ENCODE measurements at places on chromosomes 16 and 17.
A peak's percentile ranks its signal among the peaks of the same experiment; 100 is the strongest.

GRCh38 chr17:30506481-30506880 is 29.3 kb downstream of the GOSR1 start:
- no peak for DNase-seq

- DNase-seq: peak; percentile 11
Observed at GRCh38 chr17:5582209-5583185, 1.8 kb downstream of the NLRP1 start.

DNA sequence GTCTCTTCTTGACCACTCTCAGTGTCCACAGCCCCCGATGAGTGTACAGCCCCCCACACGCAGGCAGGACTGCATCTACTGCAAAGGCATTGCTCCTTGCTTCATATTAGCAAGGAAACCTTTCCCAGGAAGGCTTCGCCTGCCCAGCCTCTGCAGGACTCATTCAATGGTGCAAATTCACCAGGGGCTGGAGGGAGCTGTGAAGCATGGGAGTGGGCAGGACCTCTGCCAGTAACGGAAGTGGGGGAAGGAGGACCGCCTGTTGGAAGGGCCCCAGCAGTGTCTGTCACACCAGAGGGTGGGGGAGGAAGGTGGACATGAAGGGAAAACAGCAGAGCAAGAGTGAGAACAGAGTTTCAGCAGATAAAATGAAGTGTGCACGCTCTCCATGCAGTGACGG is 2.5 kb downstream of the SPATA33 start:
- no peak for DNase-seq

DNA sequence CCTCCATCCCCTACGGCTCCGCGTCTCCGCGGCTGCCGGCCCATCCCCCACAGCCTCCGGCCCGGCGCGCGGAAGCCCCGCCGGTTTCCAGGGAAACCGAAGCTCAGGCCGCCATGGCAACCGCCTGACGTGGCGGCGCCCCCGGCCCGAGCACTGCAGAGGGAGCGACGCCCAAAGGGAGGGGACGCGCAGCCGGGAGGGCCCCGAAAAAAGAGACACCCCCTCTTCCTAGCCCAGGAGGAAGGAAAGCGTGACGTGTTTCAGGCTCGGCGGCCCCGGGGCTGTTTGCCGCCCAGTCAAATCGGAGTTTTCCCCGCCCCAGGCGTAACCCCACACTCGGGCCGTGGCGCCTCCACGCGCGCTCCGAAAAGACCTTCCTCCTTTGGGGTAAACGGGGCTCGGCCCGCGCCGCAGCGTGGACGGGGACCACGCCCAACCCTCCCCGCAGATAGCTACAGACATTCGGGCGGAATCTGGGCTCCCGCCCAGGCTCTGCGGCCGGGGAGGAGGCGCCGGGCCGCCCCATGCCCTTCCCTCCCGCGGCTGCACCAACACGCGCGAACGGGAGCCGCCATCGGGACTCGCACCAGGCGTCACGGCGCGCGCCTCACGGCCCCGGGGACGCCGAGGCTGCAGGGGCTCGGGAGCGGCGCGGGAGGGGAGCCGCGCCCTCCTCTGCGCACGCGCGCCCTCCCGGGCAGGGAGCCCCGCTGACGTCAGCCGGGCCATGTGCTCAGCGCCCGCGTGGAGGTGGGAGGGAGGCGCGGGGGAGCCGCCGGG is 7.5 kb downstream of the MNT start:
- peak; percentile 93 for DNase-seq

DNA sequence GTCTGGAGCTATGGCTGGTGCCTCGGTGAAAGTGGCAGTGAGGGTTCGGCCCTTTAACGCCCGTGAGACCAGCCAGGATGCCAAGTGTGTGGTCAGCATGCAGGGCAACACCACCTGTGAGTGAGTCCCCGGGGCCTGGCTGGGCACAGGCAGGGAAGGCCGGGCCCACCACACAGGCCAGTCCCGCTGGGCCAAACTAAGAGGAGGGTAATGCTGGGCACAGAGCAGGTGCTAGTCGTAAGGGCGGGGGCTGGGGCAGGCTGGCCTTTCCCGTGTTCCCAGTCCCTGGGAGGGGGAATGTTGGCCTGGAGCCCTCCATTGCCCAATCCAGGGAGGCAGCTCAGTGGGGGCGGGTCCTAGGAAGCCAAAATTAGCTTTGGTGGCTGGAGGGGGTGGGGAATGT is 2.5 kb downstream of the KIF1C start:
- DNase-seq: no peak

DNA sequence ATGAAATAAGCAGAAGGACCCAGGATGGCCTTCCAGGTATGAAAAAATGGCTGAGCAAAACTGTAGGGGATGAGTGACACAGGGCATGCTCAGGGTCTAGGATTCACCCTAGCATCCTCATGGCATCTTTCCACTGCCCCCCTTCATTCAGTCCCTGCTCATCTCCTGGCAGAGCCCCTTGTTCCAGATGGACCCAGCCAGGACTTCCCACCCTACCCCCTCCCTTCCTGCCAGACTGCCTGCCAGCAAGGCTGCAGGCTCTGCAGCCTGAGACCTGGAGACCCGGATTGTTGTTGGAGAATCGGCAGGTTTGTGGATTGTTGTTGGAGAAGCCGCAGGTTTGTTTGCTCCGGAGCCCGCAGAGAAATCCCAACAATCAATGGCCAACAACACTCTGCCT is 6.6 kb downstream of the SEZ6 start:
- no peak for DNase-seq

DNA sequence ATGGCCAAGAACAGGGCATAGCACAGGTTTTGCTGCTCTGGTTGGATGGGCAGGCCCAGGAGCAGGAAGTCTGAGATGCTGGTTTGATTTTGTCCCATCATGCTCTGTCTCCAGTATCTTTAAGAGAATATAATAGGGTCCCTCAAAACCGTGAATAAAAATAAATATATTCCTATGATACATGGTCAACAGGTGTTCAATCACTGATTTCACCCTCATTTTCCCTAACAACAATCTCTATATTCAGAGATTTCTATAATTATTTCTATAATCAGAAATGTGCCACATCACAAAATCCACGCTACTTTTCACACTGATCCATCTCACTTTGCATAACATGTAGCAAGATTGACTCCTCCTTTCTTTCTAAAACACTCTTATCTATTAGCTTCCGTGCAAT is at the start of gene OR1E2:
Gene OR1E2 (minus strand): TSS at position 101 of the 400 bp plus-strand sequence. CDS start 0 bp downstream, at position 101.
- no peak for DNase-seq

GRCh38 chr17:4854111-4854681 is 21.1 kb downstream of the MINK1 start:
- peak; percentile 44 for DNase-seq

GRCh38 chr17:80512233-80512632 is 32.4 kb upstream of the RPTOR start:
- peak; percentile 96 for DNase-seq

GRCh38 chr17:43372273-43372911 is 26.4 kb upstream of the ARL4D start:
- no peak for DNase-seq

DNA sequence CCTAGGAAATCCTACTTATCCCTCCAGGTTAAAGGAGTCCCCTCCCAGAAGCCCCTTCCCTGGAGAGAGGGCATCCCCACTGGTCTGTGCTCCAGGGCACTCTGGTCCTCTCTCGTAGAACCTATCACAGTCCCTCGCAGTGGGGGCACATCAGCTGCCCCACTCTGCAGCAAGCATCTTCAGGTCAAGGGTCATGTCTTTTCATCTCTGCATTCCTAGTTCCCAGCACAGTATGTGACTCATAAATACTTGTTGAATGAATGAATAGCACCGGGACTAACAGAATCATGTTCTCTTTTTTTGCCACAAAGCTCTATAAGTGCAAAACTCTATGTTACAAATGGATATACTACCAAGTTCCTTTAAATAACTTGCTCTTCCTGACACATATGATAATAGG is 36.0 kb downstream of the RNF157 start:
- DNase-seq: peak; percentile 91

- DNase-seq: no peak
Observed at GRCh38 chr17:19382531-19383444, 4.2 kb downstream of the MFAP4 start.

GRCh38 chr17:5780476-5780875 is 196.2 kb upstream of the NLRP1 start:
- DNase-seq: peak; percentile 88

GRCh38 chr16:21952040-21952792 is 945 bp upstream of the UQCRC2 start:
- peak; percentile 74 for DNase-seq

- peak; percentile 63 for DNase-seq
Observed at GRCh38 chr16:19898924-19899604, 14.4 kb upstream of the GPRC5B start.

- DNase-seq: no peak
Observed at GRCh38 chr16:79317521-79317920, 283.0 kb downstream of the MAF start.

DNA sequence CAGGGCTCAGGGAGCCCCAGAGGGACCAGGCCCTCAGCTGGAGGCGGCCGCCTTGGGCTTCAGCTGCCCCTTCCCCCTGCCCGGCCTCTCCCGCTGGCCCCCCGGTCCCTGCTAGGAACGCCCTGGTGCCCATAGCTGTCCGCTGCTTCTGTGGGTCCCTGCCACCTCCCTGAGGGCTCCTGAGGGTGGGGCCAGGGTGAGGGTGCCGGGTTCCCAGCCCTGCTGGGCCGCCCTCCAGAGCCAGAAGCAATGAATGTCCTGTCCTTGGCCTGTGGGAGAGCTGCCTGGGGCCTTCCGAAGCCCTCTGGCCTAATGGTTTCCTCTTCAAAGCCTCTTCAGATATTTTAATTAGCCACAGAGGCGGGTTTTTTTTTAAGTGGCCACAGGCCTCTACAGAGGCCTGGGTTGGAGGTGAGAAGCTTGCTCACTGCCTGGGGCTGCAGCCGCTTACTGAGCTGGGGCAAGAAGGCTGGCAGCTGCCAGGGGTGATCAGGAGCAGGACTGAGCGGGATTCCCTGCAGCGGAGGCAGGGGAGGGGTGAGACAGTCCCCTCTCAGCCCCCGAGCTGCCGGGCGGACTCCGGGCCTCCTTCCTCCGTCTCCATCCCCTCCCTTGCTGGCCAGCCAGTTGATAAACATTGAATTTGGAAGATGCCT is 9.9 kb downstream of the CENPX start:
- no peak for DNase-seq

GRCh38 chr17:35872196-35872980 is 3.7 kb upstream of the HEATR9 start:
- DNase-seq: no peak

- DNase-seq: peak; percentile 89
Observed at GRCh38 chr16:72172105-72173034, at the start of gene PMFBP1. Gene PMFBP1 (minus strand): TSS chr16:72172155. CDS start chr16:72171208, 947 bp downstream.

- DNase-seq: no peak
Observed at GRCh38 chr17:36550491-36551417, 6.0 kb downstream of the GGNBP2 start.

- no peak for DNase-seq
Observed at GRCh38 chr16:58863042-58863441, 128.9 kb upstream of the GOT2 start.

DNA sequence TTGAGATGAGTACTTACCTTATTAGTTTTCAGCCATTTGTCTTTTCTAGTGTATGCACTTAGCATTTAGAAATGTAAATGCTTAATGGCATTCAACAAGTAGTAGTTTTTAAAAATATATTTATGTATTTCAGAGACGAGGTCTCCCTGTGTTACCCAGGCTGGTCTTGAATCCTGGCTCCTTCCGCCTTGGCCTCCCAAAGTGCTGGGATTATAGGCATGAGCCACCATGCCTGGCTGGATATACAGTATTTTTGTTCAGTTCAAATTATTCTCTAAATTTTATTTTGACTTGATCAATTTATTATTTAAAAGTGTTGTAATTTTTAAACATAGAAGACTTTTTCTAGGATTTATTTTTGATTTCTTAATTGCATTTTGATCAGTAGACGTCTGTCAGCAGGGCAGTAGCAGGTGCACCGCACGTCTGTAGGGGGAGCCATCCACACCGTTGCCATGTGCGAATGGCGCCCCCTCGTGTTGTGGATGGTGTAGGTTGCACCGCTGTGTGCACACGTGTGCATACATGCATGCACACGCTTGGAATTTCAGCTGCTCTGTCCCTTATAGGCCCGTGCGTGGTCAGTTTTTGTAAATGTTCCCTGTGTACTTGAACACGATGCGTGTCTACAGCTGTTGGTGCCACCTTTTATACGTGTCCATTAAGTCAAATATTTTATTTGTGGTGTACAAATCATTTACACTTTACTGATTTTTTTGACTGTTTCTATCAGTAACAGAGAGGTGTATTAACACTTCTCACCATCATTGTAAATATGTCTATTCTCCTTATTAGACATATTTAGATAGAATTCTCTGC is 30.6 kb downstream of the RPTOR start:
- DNase-seq: peak; percentile 96

DNA sequence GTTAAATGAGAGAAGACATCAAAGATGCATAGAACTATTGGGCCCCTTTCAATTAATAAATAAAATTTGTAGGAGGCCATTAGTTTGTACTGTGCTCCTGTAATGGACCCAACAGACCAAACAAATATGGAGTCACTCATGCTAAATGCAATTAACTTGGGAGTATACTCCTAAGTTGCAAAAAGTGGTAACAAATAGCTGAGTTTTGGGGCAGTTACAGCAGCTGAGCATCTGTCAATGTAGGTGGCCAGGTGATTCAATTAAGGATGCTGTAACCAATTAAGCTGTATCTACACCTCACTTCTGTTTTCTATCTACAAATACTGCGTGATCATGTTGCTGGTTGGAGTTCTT is 34.9 kb downstream of the WNT9B start:
- DNase-seq: no peak

- no peak for DNase-seq
Observed at GRCh38 chr17:73610331-73610911, 33.8 kb downstream of the SDK2 start.

- peak; percentile 56 for DNase-seq
Observed at GRCh38 chr17:9900784-9901183, 4.3 kb downstream of the RCVRN start.

GRCh38 chr17:41580687-41581365 is 5.9 kb downstream of the KRT14 start:
- peak; percentile 20 for DNase-seq

- peak; percentile 93 for DNase-seq
Observed at GRCh38 chr17:9371019-9371418, 204.6 kb downstream of the STX8 start.

DNA sequence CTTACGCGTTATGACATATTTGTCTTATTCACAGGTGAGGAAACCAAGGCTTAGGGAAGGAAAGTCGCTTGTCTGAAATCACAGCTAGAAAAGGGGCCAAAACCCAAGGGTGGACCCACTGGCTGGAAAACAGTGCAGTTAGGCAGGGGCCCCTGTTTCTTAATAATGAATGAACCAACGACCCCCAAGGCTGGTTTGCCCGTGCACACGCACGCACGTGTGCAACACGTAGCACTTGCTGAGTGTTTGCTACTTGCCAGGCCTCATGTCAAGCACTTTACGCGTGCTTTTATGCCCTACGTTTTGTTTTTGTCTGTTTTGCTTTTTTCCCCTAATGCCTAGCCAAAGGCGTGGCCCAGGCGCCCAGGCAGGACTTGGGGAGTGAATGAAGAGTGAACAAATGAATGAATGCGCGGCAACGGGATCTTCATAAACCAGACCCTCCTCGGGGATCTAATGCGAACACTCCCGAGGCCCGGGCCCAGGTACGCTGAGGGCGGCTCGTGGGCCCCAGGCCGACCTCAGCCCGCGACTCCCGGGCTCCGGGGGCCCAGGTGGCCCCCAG is 571 bp upstream of the USP10 start:
- DNase-seq: peak; percentile 52

Data from ELR (cell line).